ENCODE measurements at places on chromosomes 12 and 14.

DNA sequence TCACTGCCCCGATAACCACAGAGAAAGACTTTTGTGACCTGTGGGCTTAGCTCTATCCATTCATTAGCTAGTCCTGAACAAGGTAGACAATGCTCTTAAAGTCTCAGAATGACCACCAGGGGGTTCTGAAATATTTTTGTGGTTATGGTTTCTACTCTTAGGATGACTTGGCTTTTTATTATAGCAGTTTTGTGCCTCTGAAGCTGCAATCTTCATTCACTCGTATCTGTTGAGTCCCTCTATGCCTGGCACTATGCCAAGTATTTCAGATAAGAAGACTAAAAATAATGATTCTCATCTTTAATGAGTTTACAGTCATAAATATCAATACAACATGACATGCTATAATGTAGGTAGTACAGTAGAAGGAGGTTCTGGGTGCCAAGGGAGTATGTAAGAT is 130.8 kb upstream of the TRHDE start:
- DNase-seq: no peak

- no peak for DNase-seq
Measured at GRCh38 chr12:52305921-52306705, 14.8 kb upstream of the KRT81 start.

DNA sequence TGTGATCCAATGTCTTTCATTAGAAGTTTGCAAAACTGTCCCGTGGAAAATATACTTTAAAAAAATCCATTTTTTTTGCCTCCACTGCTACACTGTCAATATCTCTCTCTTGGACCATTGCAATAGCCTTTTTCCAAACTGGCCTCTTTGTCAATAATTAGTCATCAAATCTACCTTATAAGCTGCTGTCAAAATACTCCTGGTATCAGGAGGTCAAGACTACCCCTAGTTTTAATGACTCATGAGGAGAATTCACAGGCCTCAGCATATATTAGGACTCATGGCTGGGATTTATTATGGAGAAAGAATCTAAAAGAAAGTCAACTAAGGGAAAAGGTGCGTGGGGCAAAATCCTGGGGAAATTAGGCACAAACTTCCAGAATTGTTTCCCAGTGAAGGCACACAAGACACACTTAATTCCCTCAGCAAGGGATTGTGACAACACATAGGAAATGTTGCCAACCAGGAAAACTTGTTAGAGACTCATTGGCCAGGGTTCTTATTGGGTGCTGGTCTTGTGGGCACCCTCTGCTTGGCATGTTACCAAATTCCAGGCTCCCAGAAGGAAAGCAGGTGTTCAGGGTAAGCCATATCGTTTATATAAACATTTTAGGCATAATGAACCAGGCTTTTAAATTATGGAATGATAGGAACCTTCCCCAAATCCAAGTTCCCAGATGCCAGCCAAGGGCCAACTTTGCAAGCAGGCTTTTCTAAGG is 56.1 kb downstream of the TMEM117 start:
- DNase-seq: no peak

GRCh38 chr12:47636908-47637780 is 68.7 kb downstream of the RPAP3 start:
- no peak for DNase-seq

- no peak for DNase-seq
Measured at GRCh38 chr14:101713621-101714349, 47.7 kb upstream of the PPP2R5C start.

- peak; percentile 58 for DNase-seq
Measured at GRCh38 chr12:6062757-6063735, 61.4 kb downstream of the VWF start.

- DNase-seq: no peak
Measured at GRCh38 chr12:131013118-131013517, 59.4 kb downstream of the ADGRD1 start.

GRCh38 chr14:30528778-30529642 is 29.9 kb upstream of the G2E3 start:
- DNase-seq: no peak

GRCh38 chr14:68506021-68506644 is 286.7 kb downstream of the ZFP36L1 start:
- no peak for DNase-seq

DNA sequence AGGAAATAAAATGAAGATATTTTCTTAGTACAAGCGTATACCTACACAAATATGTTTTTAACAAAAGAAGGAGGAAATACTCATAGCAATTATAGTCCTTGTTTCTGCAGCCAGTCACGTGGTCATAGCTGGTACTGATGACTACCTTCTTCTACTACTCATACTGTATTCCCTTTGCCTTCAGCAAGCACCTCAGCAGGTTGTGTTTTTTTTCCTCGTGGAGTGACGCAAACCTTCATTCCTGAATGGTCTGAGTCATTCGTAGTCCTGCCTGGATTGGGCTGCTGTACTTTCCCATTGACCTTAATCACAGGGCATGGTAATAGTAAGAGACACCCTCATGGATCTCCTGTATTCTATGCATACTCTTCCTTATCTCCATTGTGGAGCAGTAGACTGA is 25.7 kb upstream of the SLC16A7 start:
- DNase-seq: no peak

DNA sequence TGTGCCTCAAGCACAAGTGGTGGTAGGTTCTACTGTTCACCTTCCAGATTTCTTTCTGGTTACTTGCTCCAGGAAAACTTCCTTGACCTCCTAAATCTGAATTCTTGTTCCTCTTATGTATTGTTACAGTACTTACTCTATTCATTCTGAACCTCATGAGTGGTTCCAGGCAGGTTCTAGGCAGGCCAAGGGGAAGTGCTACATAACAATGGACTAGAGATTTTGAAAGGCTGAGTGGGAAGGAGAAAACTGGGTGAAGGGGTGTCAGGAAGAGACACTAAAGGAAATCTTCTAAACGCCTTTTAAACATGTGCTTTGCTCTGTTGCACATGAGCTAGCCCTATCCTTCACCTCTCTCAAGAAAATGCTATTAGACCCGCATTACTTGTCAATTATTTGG is 1.6 kb downstream of the YARS2 start:
- DNase-seq: no peak

DNA sequence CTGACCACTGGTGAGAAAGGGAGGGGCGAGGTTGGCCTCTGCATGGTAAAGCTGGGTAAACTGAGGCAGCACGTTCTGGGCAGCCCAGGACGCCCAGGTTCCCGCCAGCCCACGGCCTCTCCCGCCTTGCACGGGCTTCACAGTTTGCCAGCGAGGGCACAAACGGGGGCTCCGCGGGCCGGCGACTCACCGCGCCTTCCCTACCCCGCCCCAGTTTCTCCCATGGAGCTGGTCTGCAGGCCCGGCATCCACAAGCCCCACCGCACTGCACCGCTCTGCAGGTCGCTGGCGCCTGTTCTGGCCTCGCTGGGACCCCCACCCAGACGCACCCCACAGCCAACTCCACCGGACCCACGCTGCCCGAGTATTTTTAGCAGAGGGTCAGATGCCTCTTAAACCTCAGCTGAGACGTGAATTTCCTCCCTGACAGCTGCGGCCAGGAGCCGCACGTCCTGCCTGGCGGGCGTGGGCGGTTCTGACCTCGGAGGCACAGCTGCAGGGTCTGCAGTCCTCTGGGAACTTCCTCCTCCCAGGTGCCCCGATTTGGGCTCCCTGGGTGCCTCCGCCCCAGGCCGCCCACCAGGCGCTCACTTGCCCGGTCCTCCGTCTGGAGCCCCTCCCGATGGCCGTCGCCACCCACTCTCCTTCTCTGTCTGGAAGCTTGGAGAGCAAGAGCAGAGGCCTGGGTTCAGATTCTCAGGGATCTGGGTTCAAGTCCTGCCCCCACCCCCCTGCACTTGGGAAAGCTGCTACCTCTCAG is 29.5 kb upstream of the INF2 start:
- peak; percentile 64 for DNase-seq

DNA sequence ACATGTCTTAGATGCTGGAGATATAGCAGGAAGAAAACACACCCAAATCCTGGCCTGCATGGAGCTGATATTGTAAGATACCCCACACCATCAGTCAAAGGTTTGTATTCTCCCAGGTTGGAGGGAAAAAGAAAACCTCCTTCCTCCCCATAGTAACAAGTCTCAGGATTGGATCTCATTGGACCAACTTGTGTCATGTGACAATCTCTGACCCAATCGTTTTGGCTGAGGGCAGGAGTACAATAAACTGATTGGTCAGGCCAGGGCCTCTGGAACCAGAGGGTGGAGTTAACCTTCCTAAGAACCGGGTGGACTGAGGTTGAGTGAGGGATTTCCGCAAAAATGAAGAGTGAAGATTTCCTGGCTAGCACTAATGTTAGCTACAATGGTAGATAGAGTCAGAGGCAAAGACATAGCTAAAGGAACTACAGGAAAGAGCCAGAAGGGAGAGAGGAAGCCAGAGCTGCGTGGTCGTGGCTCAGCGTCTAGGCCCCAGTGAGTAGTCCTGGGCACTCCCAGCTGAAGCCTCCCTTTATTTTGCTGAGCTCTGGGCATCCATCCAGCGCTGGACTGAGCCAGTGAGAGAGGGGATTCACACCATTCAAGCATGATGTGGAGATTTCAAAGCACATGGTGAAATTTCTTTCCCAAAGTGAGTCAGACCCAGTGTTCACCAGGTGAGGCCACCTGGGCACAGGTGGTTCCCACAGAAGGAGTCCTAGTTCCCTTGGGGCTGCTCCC is 219.9 kb downstream of the AACS start:
- DNase-seq: no peak

DNA sequence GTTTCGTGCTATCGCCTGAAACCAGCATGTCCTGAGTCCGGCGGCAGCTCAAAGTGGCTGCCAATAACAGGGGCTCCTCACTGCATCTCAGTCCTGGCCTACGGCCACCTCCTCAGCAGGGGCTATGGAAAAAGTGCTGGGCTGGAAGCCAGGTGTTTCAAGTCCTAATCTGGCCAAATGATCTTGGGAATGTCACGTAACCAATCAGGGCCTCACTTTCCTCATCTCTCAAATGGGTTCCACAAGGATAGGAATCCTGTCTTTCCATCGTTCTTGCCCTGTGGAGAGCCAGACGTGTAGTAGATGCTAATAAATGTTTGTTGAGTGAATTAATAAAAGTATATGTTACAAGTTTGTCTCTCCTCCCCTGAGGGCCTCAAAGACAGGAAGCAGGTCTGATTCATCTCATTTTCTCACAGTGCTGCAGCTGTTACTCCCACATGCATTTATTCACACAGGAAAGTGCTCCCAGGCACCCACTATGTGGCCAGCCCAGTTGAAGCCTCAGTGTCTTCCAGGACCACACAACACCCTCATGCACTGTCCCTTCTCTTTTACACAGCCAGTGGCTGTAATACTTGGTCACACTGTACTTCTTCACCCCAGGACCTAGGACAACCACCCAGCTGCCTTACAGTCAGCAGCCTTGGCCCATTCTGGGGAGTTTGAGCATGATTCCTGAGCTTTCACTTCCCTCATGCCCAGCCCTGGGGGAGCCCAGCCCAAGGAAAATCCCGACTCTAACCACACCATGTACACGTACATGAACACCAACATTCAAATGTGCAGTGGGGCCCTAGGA is 5.0 kb downstream of the CMKLR1 start:
- no peak for DNase-seq

GRCh38 chr12:71746974-71747611 is 7.6 kb upstream of the RAB21 start:
- DNase-seq: peak; percentile 57

GRCh38 chr14:72605096-72605920 is 288.6 kb downstream of the DPF3 start:
- no peak for DNase-seq

DNA sequence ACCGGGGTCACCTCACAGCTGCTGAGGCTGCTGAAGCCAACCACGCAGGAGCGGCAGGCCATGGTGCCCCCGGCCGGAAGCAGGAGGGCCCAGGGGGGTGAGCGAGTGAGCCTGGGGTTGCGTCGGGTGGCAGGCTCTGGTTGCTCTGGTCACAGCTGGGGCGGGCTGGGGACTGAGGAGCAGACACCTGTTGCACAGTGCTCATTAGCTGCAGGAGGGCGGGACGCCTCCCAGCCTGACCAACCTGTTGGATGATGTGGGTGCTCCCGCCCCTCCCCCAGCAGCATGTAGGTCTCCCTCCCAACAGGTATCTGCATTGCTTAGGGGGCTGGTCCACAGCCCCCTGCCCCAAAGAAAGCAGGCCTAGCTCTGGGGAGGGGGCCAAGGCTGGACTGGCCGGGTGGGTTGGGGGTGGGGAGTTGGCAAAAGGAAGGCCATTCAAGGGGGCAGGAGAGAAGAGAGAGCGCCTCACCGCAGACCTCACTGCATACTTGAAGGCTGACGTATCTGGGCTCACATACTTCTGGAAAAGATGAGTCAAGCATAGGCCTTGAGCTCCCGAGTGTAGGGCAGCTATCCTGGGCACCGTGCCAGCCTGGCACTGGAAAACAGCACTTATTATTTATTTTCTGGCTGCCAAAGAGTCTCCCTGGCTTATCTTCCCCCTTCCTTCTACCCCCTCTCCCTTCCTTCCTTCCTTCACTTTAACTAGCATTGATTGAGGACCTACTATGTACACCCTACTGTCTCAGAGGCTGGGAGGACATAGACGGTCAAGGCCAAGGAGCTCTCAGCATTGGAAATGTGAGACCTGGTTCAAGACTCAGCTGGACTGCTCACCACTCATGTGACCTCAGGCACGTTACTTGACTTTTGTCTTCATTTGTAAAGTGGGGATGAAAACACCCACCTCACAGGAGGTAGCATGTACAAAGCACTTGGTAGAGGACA is at the start of gene KRT80:
TSS of gene KRT80 (minus strand) at position 174 of the 951 bp plus-strand sequence. CDS start at position 62, 112 bp downstream.
- no peak for DNase-seq

GRCh38 chr12:79486154-79486553 is 204.6 kb downstream of the PAWR start:
- DNase-seq: no peak

GRCh38 chr14:32233260-32233659 is 30.2 kb upstream of the RNU6-8 start:
- no peak for DNase-seq

DNA sequence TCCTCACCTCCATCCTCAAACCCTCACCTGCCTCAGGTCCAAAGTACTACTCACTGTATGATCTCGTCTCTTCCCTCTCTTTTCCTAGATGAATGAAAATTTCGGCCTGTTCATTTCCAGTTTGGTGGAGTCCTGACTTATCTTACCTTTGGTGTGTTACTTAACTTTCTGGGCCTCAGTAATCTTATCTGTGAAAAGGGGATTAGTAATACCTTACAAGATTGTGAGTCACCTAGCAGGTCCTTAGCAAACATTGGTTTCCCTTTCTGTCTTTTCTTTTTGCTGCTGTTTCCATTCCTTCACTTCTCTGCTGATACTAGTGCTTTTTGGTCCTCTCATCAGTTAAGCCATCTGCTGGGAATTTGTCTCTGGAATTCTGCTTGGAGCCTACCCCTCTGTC is 52.8 kb downstream of the AKAP6 start:
- no peak for DNase-seq

Measured in naive B cell (primary cell).